Activated CD8-positive, alpha-beta T cell treated with anti-CD3 and anti-CD28 coated beads for 36 hours (primary cell): ENCODE measurements at places on chromosomes 4 and X.

DNA sequence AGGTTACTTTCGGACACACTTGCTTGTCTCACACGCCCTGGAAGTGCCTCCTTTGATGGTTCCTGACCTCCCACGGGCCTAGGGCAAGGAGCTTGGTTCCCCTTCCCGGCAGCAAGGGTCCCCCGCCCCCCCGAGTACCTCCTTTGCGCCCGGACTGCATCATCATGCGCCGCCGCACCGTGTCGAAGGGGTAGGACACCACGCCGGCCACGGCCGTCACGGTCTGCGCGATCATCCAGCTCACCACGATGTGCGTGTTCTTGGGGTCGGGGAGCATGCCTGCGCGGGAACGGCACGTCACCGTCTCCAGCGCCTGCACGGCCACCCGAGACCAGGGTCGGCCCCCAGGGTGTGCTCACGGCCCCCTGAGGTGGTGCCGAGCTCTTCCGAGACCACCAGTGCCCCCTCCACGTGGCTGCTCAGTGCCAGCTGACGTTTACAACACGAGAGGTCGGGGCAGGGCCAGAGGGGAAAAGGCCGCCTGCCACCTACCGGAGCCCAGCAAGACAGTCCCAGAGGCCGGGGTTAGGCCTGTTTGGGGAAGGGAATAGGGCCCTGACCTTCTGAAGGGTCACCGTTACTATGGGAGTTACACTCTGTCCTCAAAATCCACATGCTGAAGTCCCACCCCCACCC lies 4.7 kb downstream of the SLC25A6 start:
- no peaks in the 10 kb centered on the region for H3K27me3 ChIP-seq
- DNase-seq, result no peak
- H3K4me1 ChIP-seq, result peaks cover 31% of the 10 kb centered on the region
- no peak overlapping the region for H3K4me3 ChIP-seq
- H3K36me3 ChIP-seq, result peaks cover 74% of the 10 kb centered on the region
- no peak overlapping the region for H3K27ac ChIP-seq

DNA sequence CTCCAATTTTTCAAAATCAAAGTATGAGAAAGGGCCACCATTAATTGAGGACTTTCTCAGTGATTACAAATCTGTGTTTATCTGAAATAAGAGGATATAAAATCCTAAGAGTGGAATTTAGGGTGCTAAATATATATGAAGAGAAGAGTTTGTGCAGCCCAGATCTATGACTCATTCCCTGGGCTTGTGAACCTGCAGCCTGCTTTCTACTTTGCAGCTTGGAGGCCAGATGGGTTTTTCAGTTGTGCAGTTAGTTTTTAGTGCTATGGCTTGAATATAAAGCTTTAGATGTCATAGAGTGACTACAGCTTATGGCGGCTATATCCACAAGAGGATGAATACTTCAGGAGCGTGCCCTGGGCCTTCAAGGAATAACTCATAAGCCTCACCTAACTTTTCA lies 1391.1 kb downstream of the FSTL5 start:
- no peak overlapping the region for H3K27ac ChIP-seq
- H3K4me3 ChIP-seq, result no peak overlapping the region
- no peaks in the 10 kb centered on the region for H3K36me3 ChIP-seq
- no peak for DNase-seq
- no peaks in the 10 kb centered on the region for H3K27me3 ChIP-seq

- H3K4me3 ChIP-seq, result no peak overlapping the region
- no peak for DNase-seq
- peaks cover 4% of the 10 kb centered on the region for H3K27me3 ChIP-seq
- no peaks in the 10 kb centered on the region for H3K4me1 ChIP-seq
- H3K27ac ChIP-seq, result no peak overlapping the region
- no peaks in the 10 kb centered on the region for H3K36me3 ChIP-seq
Measured at GRCh38 chr4:7704091-7704490, 235.6 kb downstream of the AFAP1 start.

DNA sequence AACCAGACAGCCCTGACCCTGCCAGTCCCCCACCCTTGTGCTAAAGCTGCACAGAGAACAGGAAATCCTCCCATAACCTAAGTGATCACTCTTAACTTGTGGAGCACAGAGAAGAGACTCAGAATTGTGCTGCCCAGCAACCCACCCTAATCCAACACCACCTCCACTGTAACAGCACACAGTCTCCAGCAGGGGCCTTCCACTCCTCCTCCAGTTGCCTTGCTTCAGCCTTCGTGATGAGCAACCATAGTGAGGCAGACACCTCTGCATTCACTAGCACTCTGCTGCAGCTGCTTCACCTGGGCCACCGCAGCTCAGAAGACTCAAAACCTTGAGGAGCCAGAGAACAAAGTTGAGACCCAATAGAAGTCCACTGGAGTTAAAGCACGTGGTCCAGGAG lies 7.9 kb upstream of the UGT2B4 start:
- no peaks in the 10 kb centered on the region for H3K36me3 ChIP-seq
- no peak overlapping the region for H3K4me3 ChIP-seq
- no peaks in the 10 kb centered on the region for H3K4me1 ChIP-seq
- no peaks in the 10 kb centered on the region for H3K27me3 ChIP-seq

DNA sequence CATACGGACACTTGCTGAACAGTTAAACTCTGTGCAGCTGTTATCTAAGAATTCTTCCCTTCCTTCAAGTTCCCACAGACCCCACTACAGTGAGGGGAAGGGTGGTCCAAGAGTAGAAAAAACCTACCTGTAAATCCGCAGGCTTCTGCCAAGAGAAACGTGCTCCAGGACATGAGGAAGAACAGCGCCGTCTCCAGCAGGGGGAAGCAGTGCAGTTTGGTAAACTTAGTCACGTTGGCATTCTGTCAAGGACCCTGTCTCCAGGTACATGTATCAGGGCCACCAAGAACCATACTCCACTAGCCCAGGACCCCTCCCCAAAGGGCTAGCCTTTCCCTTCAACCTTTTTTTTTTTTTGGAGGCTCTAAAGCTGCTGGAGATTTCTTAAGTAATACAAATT lies 79.9 kb downstream of the CHST7 start:
- H3K36me3 ChIP-seq, result peaks cover 1% of the 10 kb centered on the region
- no peaks in the 10 kb centered on the region for H3K4me1 ChIP-seq
- no peak overlapping the region for H3K4me3 ChIP-seq
- DNase-seq, result peak; percentile 22
- no peak overlapping the region for H3K27ac ChIP-seq
- no peaks in the 10 kb centered on the region for H3K27me3 ChIP-seq

DNA sequence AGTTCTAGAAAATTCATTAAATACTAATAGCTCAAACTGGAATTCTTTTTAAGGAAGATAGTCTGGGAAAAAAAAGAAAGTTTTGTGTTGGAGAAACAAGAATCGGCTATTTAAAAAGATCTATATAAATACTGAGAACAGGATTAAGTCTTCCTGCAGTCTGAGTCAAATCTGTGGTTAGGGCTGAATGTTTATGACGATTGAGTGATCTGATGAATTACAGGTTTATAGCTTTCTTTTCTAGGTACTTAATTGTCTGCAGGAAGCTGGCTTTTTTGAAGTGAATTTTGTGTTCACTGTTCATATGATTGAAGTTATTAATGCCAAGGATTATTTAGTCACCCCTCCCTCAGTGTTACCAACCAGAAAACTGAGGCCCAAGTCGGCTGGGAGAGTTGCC lies 42.2 kb downstream of the TLL1 start:
- DNase-seq, result no peak
- H3K4me1 ChIP-seq, result no peaks in the 10 kb centered on the region
- no peaks in the 10 kb centered on the region for H3K36me3 ChIP-seq
- no peak overlapping the region for H3K4me3 ChIP-seq
- no peaks in the 10 kb centered on the region for H3K27me3 ChIP-seq
- H3K27ac ChIP-seq, result no peak overlapping the region

- no peaks in the 10 kb centered on the region for H3K27me3 ChIP-seq
- no peaks in the 10 kb centered on the region for H3K4me1 ChIP-seq
- DNase-seq, result no peak
- H3K4me3 ChIP-seq, result no peak overlapping the region
Measured at GRCh38 chrX:123822965-123823364, 36.9 kb upstream of the XIAP start.

- no peak overlapping the region for H3K27ac ChIP-seq
- no peaks in the 10 kb centered on the region for H3K4me1 ChIP-seq
- H3K36me3 ChIP-seq, result peaks cover 52% of the 10 kb centered on the region
- H3K27me3 ChIP-seq, result no peaks in the 10 kb centered on the region
Measured at GRCh38 chrX:1416327-1416784, 24.4 kb upstream of the SLC25A6 start.

DNA sequence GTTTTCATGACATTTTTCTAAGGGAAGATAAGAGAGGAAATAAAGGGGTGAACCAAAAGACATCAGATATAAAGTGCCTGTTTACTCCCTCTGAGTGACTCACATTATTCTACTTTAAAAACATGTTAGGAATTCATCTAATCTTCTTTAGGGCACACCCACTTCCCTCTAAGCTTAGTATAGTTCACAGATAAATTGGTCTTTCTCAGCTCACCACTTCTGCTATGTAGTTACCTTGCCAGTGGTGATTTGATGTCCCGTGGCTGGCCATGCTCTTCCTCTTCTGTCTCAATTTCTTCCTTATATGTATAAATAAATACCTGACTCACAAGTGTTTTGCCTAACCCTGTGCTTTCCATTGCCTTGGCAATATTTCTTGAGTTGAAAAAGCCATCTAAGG lies 96.8 kb downstream of the PDLIM5 start:
- no peak for DNase-seq
- no peak overlapping the region for H3K27ac ChIP-seq
- H3K4me3 ChIP-seq, result no peak overlapping the region
- no peaks in the 10 kb centered on the region for H3K27me3 ChIP-seq
- H3K4me1 ChIP-seq, result peaks cover 2% of the 10 kb centered on the region

- no peaks in the 10 kb centered on the region for H3K4me1 ChIP-seq
- no peak overlapping the region for H3K4me3 ChIP-seq
- no peaks in the 10 kb centered on the region for H3K27me3 ChIP-seq
- no peak overlapping the region for H3K27ac ChIP-seq
Measured at GRCh38 chrX:23435108-23435507, 100.5 kb downstream of the PTCHD1 start.

DNA sequence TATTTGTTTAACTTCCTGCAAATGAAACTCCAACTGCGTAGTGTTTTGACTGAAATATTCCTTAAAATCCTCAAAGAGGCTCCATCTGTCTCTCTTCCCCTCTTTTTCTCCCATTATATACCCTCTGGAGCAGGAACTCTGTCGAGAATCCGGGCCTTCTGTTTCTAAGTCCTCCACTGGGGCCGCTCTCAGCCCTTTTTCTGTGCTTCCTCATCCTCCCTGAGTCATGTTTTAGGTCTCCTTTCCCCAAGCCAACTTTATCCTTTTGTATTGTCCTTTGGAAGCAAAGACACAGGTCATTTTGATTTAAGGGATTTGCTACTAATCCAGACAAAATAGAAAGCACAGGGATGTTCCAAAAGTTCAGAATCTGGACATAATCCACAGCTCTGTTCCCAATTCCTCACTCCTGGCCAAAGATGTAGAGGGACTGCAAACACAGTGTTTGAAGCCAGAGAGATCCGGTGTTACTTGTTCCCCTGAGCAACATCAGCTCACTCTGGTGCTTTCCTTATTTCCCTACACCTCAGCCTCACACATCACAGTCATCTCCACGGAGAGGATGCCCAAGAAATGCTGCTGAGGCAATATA lies 131.0 kb upstream of the KLF3 start:
- no peaks in the 10 kb centered on the region for H3K36me3 ChIP-seq
- no peaks in the 10 kb centered on the region for H3K27me3 ChIP-seq
- H3K4me3 ChIP-seq, result no peak overlapping the region
- no peak for DNase-seq
- H3K27ac ChIP-seq, result no peak overlapping the region

DNA sequence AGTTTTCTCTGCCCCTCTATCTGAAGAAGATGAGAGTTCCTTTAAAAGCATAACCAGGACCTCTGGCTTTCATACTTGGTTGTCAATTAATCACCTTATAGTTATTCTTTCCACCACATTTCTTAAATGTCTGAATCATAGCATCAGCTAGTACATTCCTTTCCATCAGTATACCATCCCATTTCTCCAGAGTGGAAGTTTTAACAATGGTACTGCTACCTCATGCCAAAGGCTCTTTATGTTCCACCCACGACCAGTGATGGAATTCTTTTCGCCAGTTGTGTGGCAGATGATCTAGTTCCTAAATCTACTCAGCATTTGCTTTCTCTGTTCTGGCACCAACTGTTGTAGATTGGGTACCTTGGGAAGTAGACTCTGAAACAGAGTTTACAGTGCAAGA lies 379.8 kb downstream of the ZNF674 start:
- DNase-seq, result no peak
- no peaks in the 10 kb centered on the region for H3K27me3 ChIP-seq
- no peaks in the 10 kb centered on the region for H3K36me3 ChIP-seq
- no peaks in the 10 kb centered on the region for H3K4me1 ChIP-seq
- no peak overlapping the region for H3K27ac ChIP-seq
- no peak overlapping the region for H3K4me3 ChIP-seq

GRCh38 chr4:30860978-30861377 lies 140.8 kb downstream of the PCDH7 start:
- no peak for DNase-seq
- no peak overlapping the region for H3K27ac ChIP-seq
- H3K4me1 ChIP-seq, result no peaks in the 10 kb centered on the region
- no peaks in the 10 kb centered on the region for H3K36me3 ChIP-seq
- H3K27me3 ChIP-seq, result no peaks in the 10 kb centered on the region

GRCh38 chrX:50180073-50180940 lies 20.5 kb downstream of the AKAP4 start:
- no peak overlapping the region for H3K27ac ChIP-seq
- no peak for DNase-seq
- H3K36me3 ChIP-seq, result no peaks in the 10 kb centered on the region
- no peaks in the 10 kb centered on the region for H3K4me1 ChIP-seq
- H3K4me3 ChIP-seq, result no peak overlapping the region

DNA sequence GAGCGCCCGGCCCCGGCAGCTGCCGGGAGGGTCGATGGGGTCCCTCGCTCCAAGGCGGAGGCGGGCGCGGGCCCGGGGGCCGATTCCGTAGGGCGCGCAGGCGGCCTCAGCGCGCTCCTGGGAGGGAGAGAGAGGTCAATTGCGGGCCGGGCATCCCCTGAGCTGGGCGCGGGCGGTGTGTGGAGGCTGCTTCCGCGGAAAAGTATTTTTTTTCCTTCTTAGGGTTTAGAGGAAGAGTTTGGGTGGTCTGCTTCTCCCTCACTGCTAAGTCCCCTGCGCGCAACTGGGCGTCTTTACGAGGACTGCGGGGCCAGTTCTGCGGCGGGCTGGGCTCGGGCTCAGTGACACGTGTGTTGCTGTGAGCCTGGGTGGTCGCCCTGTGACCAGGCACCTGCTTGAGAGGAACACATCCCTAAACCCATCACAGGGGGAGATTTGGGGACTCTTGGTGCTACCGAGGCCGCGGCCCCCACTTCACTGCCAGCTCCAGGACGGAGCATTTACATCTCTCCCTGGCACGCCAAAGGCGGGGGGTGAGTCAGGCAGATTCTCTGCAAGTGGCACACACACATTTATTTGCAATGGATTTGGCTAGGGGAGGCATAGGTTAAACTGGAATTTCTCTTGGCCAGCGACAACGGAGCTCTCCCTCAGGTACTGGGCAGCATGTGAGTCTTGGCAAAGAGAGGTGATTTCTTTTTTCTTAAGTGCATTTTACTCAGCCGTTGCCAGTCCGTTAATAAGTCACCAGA lies 151.2 kb upstream of the SLC4A4 start:
- H3K27me3 ChIP-seq, result peaks cover 30% of the 10 kb centered on the region
- H3K36me3 ChIP-seq, result no peaks in the 10 kb centered on the region
- H3K27ac ChIP-seq, result peak overlapping the region; percentile 53
- peaks cover 23% of the 10 kb centered on the region for H3K4me1 ChIP-seq
- DNase-seq, result peak; percentile 50
- peak overlapping the region; percentile 74 for H3K4me3 ChIP-seq

- H3K27ac ChIP-seq, result no peak overlapping the region
- DNase-seq, result no peak
- H3K4me1 ChIP-seq, result no peaks in the 10 kb centered on the region
- H3K27me3 ChIP-seq, result no peaks in the 10 kb centered on the region
- no peaks in the 10 kb centered on the region for H3K36me3 ChIP-seq
Measured at GRCh38 chrX:34903316-34903715, 39.3 kb upstream of the FAM47B start.
